G401 (cell line): ENCODE measurements at places on chromosomes 11 and 22. TPM values are rescaled to one million over a fixed set of nuclear protein-coding genes. Genes with fewer than 3 reads are reported as not detected.

Gene KREMEN1
- total RNA-seq, result 9.3 and 9.7 TPM in 2 replicates

Gene CST6
- total RNA-seq, result not detected in 2 replicates

- no peak for DNase-seq
These were observed 137.8 kb downstream of the C11orf58 start for GRCh38 chr11:16876053-16876752.

DNA sequence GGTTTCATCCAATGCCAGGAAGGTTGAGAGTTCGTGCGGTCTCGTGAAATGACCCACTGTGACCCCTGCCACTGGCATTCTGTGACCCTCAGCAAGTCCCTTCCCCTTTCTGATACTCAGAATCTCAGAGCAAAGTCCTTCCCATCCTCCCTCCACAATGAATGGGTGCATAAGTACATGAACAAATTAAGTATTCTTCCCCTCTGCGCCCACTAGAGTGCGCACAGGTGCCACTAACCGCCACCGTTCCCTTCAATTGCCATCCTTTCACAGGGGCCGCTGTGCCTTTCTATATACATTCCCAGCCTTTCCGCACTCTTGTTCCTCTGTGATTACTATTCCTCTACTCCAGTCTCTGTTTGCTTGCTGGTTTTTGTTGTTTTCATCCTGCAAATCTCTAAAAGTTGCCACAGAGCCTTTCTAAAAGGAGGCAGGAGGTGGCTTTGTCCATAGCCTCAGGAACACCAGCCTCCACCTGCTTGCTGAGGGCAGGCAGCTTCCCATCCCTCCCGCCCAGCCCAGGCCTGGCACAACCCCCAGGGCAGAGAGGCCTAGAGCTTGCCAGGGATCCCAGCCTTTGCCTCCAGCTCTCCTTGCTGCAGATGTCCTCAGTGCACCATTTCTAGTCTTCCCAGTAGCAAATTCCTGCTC lies 6.7 kb upstream of the AP1B1 start:
- DNase-seq, result peak; percentile 94

- DNase-seq, result no peak
These were observed 1180.8 kb downstream of the JRKL start for GRCh38 chr11:97570636-97571035.

- peak; percentile 94 for DNase-seq
These were observed 60.4 kb upstream of the HSPA8 start for GRCh38 chr11:123122341-123122740.

Gene KRTAP5-2
- total RNA-seq, result not detected in 2 replicates

- DNase-seq, result no peak
These were observed 49.7 kb downstream of the RPL27A start for GRCh38 chr11:8732324-8732670.

- DNase-seq, result no peak
These were observed 181.3 kb downstream of the METTL15 start for GRCh38 chr11:28289444-28289843.

Gene MYBPC3
- 0.37 TPM in 1 of 2 replicates, not detected in the other for total RNA-seq

DNA sequence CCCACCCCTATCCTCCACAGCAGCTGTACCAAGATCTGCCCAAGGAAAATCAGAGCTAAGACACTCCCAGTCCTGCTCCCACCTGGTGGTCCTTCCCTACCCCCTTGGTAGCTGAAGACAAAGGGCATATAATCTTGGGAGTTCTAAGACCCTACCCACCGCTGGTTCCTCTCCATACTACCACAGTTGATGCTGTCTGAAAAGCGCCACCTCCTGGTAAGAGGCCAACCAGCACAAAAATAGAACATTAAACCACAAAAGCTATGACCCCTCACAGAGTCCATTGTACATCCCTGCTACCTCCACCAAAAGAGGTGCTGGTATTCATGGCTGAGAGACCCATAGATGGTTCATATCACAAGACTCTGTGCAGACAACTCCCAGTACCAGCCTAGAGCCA lies 161.5 kb upstream of the ARHGAP42 start:
- no peak for DNase-seq

GRCh38 chr22:42932857-42933484 lies 75.9 kb upstream of the ARFGAP3 start:
- no peak for DNase-seq

GRCh38 chr11:115652496-115652895 lies 148.3 kb upstream of the CADM1 start:
- no peak for DNase-seq

- DNase-seq, result no peak
These were observed 803 bp upstream of the IFT27 start for GRCh38 chr22:36776722-36777121.

DNA sequence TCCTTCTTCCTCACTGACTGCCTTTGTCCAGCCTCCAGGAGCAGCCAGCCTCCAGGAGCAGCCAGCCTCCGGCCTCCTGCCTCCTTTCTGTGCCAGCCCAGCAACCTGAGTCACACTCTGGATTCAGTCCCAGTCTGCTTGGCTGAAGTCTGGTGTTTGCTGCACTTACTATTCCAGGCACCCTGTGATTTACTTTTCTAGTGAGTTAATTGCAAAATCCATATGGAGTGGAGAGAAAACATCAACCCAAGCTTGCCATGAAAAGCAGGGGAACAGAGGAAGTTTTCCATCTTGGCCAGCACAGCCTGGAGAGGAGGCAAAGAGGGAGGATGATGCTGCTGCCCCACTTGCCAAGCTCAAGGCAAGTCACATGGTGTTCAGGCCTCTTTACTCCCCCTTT lies 400.5 kb downstream of the TENM4 start:
- no peak for DNase-seq

DNA sequence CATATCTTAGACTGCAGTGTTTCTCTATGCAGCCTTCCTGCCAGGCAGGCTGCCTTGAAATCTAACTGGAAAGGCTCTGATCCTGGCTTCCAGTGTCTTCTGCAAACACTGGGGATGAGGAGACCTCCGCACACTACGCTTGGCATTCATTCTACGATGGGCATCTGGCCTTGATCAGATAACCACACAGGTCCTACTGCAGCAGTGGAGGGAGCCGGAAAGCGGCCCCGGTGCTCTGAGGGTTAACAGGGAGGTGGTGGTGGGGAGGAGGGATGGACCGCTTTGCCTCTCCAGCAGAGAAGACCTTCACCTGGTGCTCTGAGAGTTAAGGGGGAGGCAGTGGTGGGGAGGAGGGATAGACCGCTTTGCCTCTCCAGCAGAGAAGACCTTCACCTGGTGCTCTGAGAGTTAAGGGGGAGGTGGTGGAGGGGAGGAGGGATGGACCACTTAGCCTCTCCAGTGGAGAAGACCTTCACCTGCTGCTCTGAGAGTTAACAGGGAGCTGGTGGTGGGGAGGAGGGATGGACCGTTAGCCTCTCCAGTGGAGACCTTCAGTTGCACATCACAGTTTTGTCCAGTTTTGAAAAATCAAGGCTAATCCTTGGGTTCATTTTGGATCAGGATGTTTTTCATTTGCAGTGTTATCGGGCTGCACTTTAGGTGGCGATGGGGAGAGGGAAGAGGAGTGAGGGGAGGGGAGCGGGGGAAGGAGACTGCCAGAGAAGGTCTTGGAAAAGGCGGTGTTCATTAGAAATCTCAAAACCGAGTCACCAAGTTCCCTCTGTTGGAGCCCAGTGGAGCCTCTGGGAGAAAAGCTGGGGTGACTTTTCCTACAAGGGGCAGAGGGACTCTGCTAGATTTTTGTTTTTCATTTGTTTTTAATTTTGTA lies 5.6 kb downstream of the GAL start:
- no peak for DNase-seq

Gene TRMU
- 55.4 and 57.7 TPM in 2 replicates for total RNA-seq

Gene TRPC6
- total RNA-seq, result 0.07 TPM in 1 of 2 replicates, not detected in the other

Gene ISX
- total RNA-seq, result not detected in 2 replicates
